ENCODE measurements at places on chromosomes 13 and 19. TPM values are rescaled to one million over a fixed set of nuclear protein-coding genes. Genes with fewer than 3 reads are reported as not detected.

Gene MUC16
- total RNA-seq = not detected

Gene LRRC25
- total RNA-seq = 0.31 TPM

Gene DBP
- total RNA-seq = 4.1 TPM

Gene CABP5
- not detected for total RNA-seq

Gene GRK1
- 1.3 TPM for total RNA-seq

Gene SHISA2
- total RNA-seq = 30.7 TPM

Gene ZNF440
- total RNA-seq = 31.6 TPM

Gene DNAAF3
- total RNA-seq = 0.94 TPM

Gene MYO1F
- 1.6 TPM for total RNA-seq

Data from parietal lobe (tissue), 2 donors.